ENCODE measurements at places on chromosomes 7 and 10. TPM values are rescaled to one million over a fixed set of nuclear protein-coding genes. Genes with fewer than 3 reads are reported as not detected.

The DOCK1 gene
- 68.2 TPM for polyA plus RNA-seq

The ST8SIA6 gene
- polyA plus RNA-seq: 2.2 TPM

The COL17A1 gene
- polyA plus RNA-seq: 0.32 TPM

The ADCYAP1R1 gene
- 0.79 TPM for polyA plus RNA-seq

The SUGCT gene
- 16.5 TPM for polyA plus RNA-seq

The AKR1C4 gene
- not detected for polyA plus RNA-seq

The RAB19 gene
- polyA plus RNA-seq: 2.4 TPM

The ARHGAP22 gene
- 2.1 TPM for polyA plus RNA-seq

The SAP25 gene
- 11.0 TPM for polyA plus RNA-seq

The KLF14 gene
- 0.77 TPM for polyA plus RNA-seq

The ODAD2 gene
- 1.1 TPM for polyA plus RNA-seq

The NEBL gene
- polyA plus RNA-seq: 83.1 TPM

The TMUB1 gene
- 42.8 TPM for polyA plus RNA-seq

The FXYD4 gene
- 0.52 TPM for polyA plus RNA-seq

The COL13A1 gene
- 18.1 TPM for polyA plus RNA-seq

The LRRC4 gene
- 9.1 TPM for polyA plus RNA-seq

The ANKRD7 gene
- 3.0 TPM for polyA plus RNA-seq

The CCL26 gene
- not detected for polyA plus RNA-seq

The AP1S1 gene
- polyA plus RNA-seq: 70.6 TPM

The TAS2R3 gene
- 0.37 TPM for polyA plus RNA-seq

The GPNMB gene
- 24.9 TPM for polyA plus RNA-seq

The EPHB6 gene
- polyA plus RNA-seq: 25.5 TPM

The AMZ1 gene
- 0.17 TPM for polyA plus RNA-seq
